ENCODE measurements at places on chromosomes 5 and 9.

DNA sequence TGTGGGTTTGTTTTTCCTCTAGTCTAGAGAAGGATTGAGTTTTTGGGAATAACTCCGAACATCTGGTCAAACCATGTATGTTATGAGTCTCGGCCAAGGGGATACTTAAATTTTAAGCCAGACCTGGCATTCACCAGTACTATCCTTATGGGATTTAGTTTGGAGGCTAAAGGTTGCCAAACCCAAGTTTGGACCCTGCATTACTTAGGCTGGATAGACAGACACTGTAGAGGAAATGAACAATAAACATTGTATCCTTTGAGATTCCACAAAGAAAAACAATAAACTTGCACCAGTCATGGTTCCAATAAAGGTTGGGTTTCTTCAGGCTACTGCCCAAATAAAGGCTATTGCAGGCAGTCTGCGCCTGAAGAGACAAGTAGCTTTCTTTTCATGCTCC lies 296.7 kb upstream of the MEF2C start:
- no peak for DNase-seq

- peak; percentile 55 for DNase-seq
These were observed 53.2 kb downstream of the MVB12B start for GRCh38 chr9:126379661-126380360.

- peak; percentile 65 for DNase-seq
These were observed 151.8 kb upstream of the VLDLR start for GRCh38 chr9:2469681-2470221.

- DNase-seq, result no peak
These were observed 71.2 kb upstream of the COX7C start for GRCh38 chr5:86546582-86546981.

DNA sequence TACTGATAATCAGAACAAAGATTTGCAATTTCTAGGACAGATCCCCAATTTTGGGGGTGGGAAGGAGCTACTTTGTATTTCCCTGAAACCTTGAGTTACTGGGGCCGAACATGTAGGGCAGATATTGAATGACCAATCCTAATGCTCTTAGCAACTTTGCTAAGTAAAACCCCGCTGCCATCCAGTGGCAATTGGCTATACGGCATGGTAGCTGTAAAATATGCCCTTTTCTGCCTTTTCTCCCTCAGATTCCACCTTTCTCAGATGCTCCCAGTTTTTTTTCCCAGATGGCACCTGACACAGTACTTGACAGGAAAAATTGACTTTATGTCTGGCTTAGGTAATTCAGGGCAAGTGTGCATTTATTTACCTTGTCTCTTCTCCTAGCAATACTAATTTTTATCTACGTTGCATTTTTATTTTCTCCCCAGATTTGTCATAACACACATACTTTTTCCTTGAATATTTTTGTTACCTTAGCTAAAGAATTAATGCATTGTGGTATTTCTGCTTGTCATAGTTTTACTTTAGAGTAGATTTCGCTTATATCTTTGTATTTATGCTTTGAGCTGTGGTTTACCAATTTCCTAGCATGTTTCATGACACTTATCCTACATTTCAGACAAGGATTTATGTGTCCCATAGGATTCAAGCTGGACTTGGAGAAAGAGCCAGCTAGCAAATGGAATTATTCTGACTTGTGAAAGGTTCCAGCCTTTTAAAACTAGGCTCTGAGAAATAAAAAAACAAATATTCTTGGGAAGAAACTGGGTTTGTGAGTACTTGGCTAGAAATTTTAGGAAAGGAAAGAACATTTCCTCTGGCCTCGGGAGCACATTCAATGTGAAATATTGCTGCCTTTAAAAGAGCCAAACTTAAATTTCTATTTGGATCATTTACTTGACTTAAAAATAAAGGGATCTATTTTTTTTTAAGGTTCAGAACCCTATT lies 37.4 kb downstream of the PIK3R1 start:
- no peak for DNase-seq

DNA sequence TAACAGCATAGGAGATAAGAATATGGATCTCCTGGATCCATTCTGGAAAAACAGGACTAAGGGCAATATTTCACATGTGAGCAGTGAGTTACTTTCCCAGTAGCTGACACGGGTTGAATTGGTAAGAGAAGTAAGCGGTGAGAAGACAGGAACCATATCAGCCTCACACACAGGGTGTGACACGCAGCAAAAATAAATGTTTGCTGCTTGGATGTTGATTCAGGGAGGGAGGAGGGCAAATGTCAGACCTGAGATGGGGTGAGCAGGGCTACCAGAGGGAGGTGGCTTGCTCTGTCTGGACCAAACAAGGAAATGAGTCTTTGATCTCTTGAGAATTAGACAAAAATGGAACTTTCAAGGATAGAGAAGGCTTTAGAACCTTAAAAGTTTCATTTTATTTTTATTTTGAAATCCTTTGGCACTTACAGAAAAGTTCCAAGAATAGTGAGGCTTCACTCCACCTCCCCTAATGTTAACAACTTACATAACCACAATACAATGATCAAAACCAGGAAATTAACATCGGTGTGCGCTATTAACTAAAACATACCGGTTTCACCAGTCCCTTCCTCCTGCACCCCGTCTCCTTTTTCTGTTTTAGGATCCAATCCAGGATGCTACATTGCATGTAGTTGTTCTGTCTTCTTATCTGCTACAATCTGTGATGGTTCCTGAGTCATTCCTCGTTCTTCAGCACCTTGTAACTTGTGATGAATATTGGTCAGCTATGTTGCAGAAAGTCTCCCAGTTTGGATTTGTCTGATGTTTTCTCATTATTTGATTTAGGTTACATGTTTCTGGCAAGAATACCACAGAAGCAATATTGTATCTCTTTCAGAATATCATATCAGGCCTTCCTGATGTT lies 20.5 kb upstream of the ARHGEF28 start:
- no peak for DNase-seq

GRCh38 chr5:43190755-43191603 lies 1.0 kb upstream of the NIM1K start:
- no peak for DNase-seq

GRCh38 chr5:126868338-126869004 lies 91.5 kb downstream of the LMNB1 start:
- no peak for DNase-seq

DNA sequence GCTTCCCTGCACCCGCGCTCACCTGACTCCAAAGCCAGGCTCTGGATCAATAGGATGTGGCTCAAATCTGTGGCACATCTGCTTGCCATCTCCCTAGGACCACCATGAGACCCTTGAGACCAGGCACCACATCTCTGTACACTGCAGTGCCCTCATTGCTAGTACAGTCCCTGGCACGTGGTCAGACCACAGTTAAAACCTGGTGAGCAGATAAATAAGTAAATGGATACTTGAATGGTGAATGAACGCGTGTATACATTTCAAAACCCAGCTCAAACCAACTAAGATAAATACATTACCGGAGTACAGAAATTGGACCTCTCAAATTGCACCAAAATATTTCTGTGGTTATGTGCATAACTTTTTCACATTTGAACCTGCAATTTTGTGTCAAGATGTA lies 221.2 kb upstream of the IRX4 start:
- DNase-seq, result no peak

- DNase-seq, result no peak
These were observed 6.6 kb downstream of the TLN1 start for GRCh38 chr9:35725362-35725761.

- no peak for DNase-seq
These were observed 9.1 kb upstream of the ERMP1 start for GRCh38 chr9:5841771-5842573.

GRCh38 chr9:108441251-108441650 lies 414.5 kb downstream of the ACTL7B start:
- no peak for DNase-seq

DNA sequence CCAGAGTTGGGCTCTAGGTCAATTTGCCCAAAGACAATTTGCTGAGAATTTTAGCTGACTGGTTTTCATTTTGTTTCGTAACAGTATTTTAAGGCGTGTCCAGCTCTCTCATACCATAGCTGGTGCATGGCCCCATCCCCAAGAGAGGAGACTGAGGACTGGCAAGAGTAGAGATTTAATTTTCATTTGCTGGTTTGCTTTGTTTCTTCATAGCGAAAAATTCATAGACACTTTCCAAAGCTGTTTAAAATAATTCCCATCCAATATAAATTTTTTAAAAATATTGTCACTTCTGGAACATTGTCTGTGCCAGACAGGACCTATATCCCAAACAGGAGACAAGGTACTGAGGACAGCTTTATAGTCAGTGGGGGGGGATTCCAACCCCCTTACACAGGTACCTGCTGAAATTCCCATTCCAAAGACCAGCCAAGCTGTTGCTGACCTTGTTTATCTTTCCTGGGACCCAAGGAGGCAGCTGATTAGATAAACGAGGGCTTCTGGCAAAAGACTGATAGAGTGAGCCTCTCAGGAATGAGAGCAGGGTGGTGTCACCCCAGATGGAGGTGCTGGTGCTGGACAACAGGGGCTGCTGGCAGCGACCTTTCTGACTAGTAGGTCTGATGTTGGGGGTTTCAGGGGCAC lies 6.8 kb upstream of the ANGPTL2 start:
- DNase-seq, result peak; percentile 47

DNA sequence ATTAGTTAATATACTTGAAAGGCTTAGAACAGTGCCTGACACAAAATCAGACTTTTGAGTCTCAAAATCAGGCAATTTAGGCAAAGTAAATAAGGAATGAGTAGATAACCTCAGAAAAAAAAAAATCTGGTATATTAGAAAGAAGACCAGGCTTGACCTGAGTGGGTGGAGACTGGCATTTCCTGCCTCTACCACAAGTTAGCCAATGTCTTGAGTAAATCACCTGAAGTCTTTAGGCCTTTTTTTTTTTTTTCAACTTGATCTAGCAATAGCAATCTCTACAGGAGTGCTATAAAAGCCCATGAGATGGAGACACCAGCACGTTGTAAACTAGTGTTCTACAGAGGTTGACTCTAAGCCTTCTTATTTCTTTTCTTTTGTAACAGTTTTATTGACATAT lies 104.2 kb upstream of the RASEF start:
- DNase-seq, result no peak

DNA sequence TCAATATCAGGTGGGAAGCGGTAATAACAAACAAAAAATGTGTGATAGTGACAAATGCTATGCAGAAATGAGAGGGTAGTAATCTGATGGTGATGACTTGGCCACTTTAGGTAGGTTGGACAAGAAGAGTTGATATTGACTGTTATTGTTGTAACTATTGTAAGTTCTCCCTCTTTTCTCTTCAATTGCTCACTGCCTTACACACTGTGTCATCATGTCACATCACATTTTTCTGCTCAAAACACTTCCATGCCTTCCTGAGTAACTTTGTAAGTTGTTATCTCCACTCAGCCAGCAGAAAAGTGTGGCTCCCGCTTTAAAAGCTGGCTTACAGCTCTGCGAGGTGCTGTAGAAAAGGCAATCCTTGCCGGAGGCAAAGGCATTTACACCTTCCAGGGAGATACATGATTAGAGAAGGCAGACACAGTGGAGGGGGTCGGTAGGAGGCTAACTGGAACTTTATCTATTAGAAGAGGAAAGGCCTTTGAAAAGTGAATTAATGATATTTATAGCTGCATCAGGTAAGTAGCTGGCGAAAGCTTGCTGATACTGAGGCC lies 85.2 kb upstream of the CLINT1 start:
- no peak for DNase-seq

GRCh38 chr5:103260951-103261350 lies 2.4 kb downstream of the MACIR start:
- no peak for DNase-seq

GRCh38 chr5:158642879-158643278 lies 456.8 kb downstream of the EBF1 start:
- no peak for DNase-seq

- DNase-seq, result no peak
These were observed 74.7 kb upstream of the DAPK1 start for GRCh38 chr9:87422999-87423398.

GRCh38 chr9:128552744-128553440 lies 505 bp downstream of the SPTAN1 start:
- peak; percentile 81 for DNase-seq

DNA sequence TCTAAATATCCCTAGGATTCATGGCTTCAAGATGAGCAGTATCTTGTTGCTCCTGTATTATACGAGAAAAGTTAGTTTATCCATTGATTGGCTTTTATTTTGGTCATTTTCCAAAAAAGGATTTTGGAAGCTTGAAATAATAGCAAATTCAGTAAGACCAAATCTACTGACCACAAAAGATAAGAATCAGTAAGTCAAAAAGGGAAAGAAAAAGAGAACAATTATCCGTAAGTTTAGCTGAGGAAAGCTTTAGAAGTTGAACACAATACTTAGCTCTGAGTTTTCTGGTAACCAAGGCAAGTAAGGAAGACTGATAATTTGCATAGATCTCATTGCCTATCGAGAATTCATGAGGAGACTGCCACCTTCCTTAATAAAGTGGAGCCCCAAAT lies 9.1 kb downstream of the TGFBR1 start:
- DNase-seq, result no peak

- no peak for DNase-seq
These were observed 204.1 kb upstream of the SMC2 start for GRCh38 chr9:103889989-103890388.

- DNase-seq, result no peak
These were observed 222.6 kb downstream of the SNX18 start for GRCh38 chr5:54740141-54740540.

DNA sequence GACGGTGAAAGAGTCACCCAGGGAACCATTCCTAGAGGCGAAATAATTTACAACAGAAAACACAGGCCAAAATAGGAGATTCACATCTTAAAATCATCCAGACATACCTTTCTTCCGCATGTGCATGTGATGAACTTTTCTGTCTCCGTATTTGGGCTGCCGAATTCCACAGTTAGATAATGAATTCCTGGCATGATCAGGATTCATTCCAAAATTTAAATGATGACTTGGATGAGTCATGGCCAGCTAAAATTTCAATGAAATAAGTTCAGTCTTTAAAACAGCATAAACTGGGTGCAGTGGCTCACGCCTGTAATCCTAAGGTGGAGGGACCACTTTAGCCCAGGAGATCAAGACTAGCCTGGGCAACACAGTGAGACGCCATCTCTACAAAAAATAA lies 82.7 kb downstream of the DROSHA start:
- DNase-seq, result no peak

DNA sequence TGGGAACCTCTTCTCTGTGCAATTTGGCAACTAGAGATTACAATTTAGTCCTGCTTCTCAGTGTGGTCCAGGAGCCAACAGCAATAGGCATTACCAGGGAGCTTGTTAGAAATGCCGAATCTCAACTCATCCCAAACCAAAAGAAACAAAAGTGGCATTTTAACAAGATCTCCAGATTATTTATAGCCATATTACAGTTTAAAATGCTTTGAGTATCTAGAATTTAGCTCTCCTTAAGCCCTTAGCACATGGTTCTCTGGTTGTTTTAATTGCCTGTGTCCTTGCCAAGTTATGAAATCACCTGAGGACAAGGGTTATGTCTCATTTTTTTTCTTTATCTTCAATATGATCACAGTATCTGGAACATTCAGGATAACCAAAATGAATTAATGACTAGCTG lies 51.6 kb upstream of the TAS2R1 start:
- no peak for DNase-seq

GRCh38 chr5:134732819-134733218 lies 5.5 kb upstream of the CAMLG start:
- DNase-seq, result no peak

- DNase-seq, result peak; percentile 93
These were observed 87.8 kb upstream of the TNFAIP8 start for GRCh38 chr5:119267958-119268386.
